ELF-1 (cell line): ENCODE measurements at places on chromosomes 16 and 17.
A peak's percentile ranks its signal among the peaks of the same experiment; 100 is the strongest.

DNA sequence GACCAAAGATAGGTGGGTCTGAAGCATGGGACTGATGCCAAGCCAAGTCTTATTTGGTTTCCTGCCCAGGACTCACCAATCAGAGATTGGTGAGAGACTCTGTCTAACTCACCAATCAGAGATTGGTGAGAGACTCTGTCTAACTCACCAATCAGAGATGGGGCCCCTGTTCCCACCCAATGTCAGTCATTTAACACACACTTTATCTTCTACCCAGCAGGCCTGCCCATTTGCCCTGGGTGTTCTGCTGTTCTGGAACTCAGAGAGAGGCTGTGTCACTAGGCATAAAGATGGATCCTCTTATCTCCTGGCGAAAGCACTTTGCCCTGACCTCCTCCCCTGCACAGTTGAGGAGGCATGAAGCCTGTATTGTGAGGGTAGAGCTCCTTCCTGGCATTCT is 5.4 kb upstream of the RHOT1 start:
- DNase-seq, result no peak

DNA sequence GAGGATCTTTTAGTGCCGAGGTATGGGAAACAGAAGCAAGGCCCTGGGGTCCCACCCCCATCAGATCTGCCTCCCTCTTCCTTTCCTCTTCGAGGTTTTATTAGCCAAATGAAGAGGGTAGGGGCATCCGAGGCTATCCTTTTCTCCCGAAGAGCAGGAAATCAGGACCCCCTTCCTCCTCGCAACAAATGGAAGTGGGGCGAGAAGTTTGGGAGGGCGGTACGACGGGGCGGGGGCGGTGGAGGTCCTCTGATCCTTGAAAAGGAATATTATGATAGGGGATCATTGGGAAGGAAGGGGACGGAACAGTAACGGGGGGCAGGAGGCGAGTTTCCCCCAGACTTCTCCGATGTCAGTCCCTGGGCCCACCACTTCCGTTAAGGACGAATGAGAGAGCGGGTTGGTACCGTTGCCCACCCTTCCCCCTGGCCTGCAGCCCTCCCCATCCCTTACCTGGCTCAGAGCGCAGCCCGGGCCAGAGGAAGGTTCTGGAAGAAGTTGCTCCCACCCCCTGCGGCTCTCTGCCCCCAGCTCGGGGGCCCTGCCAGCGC is 309 bp downstream of the FOXJ1 start:
- DNase-seq, result no peak

GRCh38 chr16:17633181-17633951 is 162.6 kb upstream of the XYLT1 start:
- DNase-seq, result no peak

- DNase-seq, result peak; percentile 44
Measured at GRCh38 chr16:85603203-85603755, 9.8 kb upstream of the GSE1 start.

- no peak for DNase-seq
Measured at GRCh38 chr17:36870720-36870999, 66.6 kb upstream of the LHX1 start.

DNA sequence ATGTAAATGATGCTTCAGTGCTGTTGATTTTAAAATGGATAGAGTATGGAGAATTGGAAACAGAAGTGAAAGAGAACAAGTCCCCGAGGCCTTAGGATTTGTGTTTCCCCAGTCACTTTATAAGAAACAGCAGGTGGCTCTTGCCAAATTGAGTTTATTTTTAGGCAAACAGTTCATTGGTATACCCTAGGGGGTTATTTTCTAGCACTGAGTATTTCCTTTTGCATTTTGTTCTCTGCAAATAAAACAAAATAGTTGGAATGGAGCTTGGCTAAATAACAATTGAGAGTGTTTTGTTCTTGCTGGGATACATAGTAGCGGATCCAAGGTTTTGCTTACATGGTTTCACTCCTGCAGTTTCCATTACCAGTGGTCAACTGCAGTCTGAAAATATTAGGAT is 591.1 kb upstream of the C16orf82 start:
- DNase-seq, result no peak

DNA sequence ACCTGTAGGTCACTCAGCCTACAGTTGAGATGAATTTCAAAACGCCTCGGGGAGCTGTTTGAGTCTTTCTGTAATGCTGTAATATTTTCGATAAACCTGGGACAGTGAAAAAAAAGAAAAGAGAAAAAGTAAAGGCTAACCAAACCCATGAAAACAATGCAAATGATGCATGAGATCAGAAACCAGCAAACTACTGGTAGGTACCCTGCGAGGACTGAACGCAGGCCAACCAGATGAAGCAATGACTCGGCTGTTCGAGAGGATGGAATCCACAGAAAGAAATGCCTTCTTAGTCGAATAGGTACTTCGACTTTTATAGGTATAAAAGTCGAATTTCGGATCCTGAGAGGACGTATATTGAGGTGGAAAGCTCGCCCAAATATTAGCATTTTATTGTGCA is 509 bp upstream of the ATAD5 start:
- peak; percentile 61 for DNase-seq

- DNase-seq, result no peak
Measured at GRCh38 chr16:56372013-56372634, 53.2 kb downstream of the AMFR start.

DNA sequence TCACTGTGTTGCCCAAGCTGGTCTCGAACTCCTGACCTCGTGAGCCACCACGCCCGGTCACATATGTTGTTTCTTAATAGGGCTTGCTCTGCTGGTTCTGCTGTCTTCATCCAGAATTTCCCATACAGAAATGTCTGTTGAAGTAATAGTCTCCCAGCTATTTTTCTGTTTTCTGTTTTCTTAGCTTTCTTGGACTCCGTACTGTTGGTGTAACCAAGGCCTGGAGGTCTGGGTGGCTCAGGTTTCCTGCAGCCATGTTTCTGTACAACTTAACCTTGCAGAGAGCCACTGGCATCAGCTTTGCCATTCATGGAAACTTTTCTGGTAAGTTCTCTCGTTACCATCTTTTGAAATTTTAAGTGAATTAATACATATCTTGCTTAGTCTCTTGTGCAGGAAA is 2.8 kb downstream of the SF3B3 start:
- peak; percentile 10 for DNase-seq

- DNase-seq, result peak; percentile 82
Measured at GRCh38 chr17:75645889-75646637, 12.8 kb downstream of the SMIM5 start.

DNA sequence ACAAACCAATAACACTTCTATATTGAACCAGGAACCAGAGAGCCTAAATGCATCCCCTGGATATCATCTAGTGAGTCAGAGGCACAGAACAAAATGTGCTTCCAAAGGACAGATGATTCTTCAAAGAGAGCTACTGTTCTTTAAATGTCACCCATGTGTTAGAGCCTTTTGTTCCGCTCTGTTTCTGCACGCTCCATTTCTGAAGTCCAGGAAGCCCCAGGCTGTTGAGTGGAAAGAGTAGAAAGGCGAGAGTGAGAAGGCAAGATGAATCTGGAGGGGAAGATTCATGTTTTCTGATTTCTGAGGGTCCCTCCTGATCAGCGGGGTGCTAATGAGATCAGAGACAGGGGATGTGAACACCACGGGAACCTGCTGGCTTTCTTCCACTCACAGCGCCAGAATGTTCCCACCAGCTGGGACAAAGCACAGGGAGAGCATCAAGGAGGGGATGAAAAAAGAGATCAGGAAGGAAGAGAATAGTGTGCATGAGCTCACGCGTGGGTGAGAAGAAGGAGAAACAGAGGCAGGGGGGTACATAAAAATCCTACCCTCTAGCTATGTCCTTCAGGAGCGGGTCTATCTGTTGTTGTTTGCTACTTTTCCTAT is 559.9 kb upstream of the HSBP1 start:
- no peak for DNase-seq

DNA sequence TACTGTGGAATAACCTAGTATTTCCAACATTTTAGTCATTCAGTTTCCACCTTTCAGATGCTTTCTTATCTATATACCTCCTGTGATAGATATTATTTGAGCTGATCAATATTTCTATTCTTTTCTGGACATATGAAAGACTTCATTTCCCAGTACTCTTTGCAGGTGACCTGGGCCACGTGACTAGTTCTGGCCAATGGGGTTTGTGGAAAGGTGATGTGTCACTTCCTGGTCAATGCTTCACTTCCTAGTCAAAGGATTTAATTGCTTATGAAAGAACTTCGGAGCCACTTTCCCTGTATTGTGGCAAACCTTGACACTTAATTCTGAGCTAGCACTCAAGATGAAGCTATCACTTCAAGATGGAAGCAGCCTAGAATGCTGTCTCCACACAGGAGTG is 248.9 kb upstream of the FOXF1 start:
- DNase-seq, result no peak

- DNase-seq, result no peak
Measured at GRCh38 chr16:70534971-70535370, 11.4 kb downstream of the SF3B3 start.

- no peak for DNase-seq
Measured at GRCh38 chr16:87809150-87809902, 43.5 kb upstream of the KLHDC4 start.

GRCh38 chr16:85511938-85512807 is 100.9 kb upstream of the GSE1 start:
- no peak for DNase-seq

- no peak for DNase-seq
Measured at GRCh38 chr17:31321481-31321880, at the start of gene EVI2A. TSS of gene EVI2A (minus strand) at chr17:31321622. CDS start at chr17:31319013, 2,609 bp downstream.

- peak; percentile 15 for DNase-seq
Measured at GRCh38 chr16:17177242-17177958, 293.4 kb downstream of the XYLT1 start.

- no peak for DNase-seq
Measured at GRCh38 chr16:30064729-30065101, 845 bp upstream of the ALDOA start.

- peak; percentile 92 for DNase-seq
Measured at GRCh38 chr17:72457712-72458111, 336.9 kb downstream of the SOX9 start.

- no peak for DNase-seq
Measured at GRCh38 chr17:17440938-17441675, 35.7 kb upstream of the MED9 start.

DNA sequence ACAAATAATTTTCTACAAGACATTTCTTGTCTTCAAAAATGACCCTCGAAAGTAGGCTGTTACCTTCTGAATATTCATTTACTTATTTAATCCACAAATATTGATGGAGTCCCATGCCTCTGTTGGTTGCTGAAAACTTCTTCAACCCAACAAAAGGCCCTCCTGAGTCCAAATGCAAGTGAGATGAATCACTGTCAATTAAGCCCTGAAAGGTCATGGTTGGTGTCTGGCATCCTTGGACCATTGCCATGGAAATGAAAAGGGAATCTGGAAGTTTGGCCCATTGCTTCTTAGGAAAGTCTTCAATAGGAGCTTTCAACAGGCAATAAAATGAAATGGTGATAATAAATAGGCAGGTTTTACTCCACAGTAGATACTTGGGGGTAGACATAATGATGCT is 364.7 kb upstream of the DYNLRB2 start:
- no peak for DNase-seq

GRCh38 chr17:28421787-28422305 is 15.8 kb upstream of the SLC46A1 start:
- no peak for DNase-seq

- DNase-seq, result no peak
Measured at GRCh38 chr17:16820161-16820877, 130.3 kb downstream of the CCDC144A start.

DNA sequence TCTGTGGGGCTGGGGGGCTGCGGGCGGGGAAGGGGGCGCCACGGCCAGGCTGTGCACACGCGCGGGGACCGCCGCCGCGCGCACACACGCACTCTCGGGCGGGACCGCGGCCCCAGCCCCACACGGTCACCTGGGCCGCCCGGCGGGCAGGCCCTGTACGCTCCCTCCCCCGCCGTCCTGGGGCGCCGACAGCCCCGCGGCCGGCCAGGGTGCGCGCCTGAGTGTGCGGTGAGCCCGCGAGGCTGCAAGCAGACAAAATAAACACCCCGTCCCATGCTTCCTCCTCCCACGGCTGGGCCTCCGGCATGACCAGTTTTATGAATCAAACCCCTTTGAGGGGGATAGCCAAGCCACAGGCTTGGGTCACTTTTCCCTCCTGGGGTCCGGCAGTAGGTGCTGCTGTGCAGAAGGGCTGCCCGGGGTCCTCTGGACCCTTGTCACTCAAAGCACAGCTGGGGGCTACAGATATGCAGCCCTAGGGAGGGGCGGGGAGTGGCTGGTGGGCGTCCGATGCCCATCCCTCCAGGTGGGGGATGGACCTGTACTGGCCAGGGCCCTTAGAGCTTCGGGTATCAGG is 441 bp downstream of the VASN start:
- no peak for DNase-seq

GRCh38 chr16:164827-165538 is 795 bp upstream of the HBM start:
- peak; percentile 61 for DNase-seq

- no peak for DNase-seq
Measured at GRCh38 chr16:6528217-6528616, 804.4 kb upstream of the RBFOX1 start.

DNA sequence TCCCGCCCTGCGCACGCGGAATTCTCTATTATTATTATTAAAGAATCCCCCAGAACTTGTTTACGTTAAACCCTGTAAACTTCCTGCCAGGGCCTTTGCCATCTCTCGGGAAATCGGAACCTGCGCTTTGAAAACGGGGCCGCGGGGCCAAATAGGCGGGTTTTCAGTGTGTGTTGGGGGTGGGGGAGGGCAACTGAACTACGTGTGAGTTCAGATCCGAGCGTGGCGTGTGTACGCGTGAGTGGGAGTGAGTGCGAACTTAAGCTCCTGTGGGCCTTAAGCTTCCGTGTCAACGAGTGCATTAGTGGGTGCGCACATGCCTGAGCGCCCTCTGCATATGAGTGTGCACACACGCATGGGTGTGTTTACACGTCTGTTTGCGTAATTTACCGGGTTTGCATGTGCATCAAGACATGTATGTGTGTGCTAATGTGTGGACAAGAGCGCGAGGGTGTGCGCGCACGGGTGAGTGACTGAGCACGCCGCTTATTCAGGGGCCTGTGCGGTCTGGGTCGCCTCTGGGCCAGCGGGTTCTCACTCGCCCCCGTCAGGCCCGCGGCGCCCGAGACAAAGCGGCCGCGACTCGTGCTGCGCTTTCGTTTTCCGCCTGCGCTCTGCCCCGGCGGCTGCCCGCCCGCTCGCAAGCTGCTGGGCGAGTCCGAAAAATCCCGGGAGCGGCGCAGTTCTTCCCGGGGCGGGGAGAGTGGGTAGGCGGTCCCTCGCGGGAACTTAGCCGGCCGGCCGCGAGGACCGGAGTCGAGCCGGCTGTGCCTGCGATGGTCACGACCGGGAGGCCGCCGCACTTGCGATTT is 1.2 kb upstream of the FOXF1 start:
- DNase-seq, result peak; percentile 76

DNA sequence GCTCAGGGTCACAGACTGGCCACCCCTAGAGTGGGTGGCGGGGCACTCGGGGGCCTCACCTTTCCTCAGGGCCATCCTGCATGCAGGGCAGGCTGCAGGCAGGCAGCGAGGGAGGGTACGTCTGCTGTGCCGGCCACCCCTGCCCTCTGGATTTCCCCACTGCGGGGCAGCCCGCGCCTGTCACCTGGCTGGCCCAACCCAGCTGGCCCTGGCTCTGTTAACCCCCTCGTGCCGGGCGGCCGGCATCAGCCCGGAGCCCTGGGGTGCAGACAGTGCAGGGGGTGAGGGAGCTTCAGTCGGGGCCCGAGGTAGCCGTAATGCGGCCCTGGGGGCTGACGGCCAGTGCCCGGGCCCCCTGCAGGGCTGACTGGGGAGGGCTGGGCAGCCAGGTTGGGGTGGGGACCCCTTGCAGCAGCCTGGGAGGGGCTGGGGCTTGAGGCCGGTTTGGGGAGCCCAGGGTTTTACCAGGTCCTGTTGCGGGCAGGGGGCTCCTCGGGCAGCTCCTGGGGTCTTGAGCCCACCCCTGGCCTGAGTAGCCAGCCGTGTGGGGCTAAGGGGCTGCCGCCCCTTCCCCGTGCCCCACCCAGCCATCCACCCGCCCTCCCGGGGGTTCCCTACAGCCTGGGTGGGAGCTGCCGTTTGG is at the start of gene IGFALS:
Gene IGFALS (minus strand): TSS at position 128 of the 643 bp plus-strand sequence. CDS start 53 bp downstream, at position 75.
- no peak for DNase-seq
